Lung (tissue), 17 donors: ENCODE measurements at places on chromosomes 2 and 18. TPM values are rescaled to one million over a fixed set of nuclear protein-coding genes. Genes with fewer than 3 reads are reported as not detected.

- peak; percentile 24 for DNase-seq
- H3K36me3 ChIP-seq = no peaks in the 10 kb centered on the region
- peak overlapping the region; percentile 99 for H3K27ac ChIP-seq
These were observed 593 bp upstream of the ACTR2 start for GRCh38 chr2:65227020-65227455.

DNA sequence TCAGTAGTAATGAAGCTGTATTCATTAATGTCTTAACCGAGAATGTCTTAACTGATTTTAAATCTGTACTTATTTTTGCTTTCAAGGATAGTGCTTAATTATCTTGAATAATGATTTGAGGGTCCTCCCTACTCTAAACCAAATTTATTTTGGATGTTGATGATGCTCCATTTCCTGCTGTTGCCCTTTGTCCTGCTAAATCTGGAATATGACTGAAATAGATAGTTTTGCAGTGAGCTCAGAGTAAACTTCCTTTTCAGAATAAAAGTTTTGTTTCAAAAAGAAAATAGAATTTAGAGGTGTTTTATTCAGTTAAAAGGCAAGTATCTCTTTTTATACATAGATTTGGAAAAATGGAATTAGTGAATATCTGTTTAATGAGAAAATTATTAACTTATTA lies 8.1 kb downstream of the NBEAL1 start:
- no peak overlapping the region for H3K4me3 ChIP-seq
- no peaks in the 10 kb centered on the region for H3K4me1 ChIP-seq
- no peak overlapping the region for H3K27ac ChIP-seq
- no peak for DNase-seq
- no peaks in the 10 kb centered on the region for H3K27me3 ChIP-seq

Gene TYW5
- 18.8 TPM for total RNA-seq

DNA sequence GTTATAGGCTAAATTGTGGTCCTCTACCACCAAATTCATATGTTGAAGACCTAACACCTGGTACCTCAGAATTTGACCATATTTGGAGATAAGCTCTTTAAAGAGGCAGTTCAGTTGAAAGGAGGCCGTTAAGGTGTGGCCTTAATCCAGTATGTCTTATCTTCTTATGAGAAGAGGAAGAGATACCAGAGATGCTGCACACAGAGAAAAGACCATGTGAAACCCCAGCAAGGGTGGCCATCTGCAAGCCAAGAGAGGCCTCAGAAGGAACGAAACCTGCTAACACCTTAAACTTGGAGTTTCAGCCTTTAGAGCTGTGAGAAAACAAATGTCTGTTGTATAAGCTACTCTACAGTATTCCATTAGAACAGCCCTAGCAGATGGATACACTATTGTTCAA lies 528.1 kb upstream of the DCC start:
- H3K4me3 ChIP-seq = no peak overlapping the region
- H3K27ac ChIP-seq = no peak overlapping the region
- no peaks in the 10 kb centered on the region for H3K4me1 ChIP-seq
- no peaks in the 10 kb centered on the region for H3K27me3 ChIP-seq
- no peaks in the 10 kb centered on the region for H3K36me3 ChIP-seq

DNA sequence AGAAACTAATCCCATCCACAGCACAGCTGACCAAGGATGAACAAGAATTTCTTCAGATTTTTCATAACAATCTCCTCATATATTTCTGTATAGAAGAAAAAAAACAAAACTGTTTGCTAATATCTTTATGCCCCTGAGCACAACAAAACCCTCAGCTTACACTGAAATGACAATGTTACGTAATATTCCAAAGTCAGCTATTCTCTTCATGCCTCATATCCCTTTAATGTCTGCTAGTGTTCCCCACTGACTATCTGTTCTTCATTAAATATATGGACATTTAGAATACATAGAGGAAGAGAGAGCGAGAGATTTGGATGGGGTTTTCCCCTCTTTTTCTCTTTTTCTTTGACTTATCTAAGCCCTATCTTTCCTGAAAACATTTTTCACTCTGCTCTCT lies 87.9 kb upstream of the GULP1 start:
- no peaks in the 10 kb centered on the region for H3K27me3 ChIP-seq
- no peak for DNase-seq
- no peaks in the 10 kb centered on the region for H3K4me1 ChIP-seq

Gene COL4A4
- total RNA-seq = 14.0 TPM

DNA sequence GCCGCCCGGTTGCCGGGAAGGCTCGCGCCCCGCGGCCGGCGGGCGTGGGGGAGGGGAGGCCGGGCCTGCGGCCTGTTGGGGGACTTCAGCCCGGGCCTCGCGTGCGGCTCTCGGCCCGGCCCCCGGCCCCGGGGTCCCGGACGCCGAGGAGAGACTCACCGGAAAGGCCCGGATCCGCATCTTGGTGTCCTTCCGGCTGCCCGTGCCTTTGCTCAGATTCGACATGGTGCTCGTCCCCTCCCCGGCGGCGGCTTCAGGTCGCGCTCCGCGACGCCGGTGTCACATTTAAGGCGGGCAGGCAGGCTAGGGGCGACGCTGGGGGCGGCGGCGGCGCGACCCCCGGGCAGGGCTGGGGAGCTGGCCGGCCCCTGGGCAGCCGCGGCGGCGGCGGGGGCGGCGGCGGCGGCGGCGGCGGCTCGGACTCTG lies 365 bp downstream of the CUL3 start:
- peak overlapping the region; percentile 97 for H3K27ac ChIP-seq
- no peaks in the 10 kb centered on the region for H3K36me3 ChIP-seq
- H3K4me3 ChIP-seq = peak overlapping the region; percentile 98
- H3K27me3 ChIP-seq = no peaks in the 10 kb centered on the region
- DNase-seq = peak; percentile 55

DNA sequence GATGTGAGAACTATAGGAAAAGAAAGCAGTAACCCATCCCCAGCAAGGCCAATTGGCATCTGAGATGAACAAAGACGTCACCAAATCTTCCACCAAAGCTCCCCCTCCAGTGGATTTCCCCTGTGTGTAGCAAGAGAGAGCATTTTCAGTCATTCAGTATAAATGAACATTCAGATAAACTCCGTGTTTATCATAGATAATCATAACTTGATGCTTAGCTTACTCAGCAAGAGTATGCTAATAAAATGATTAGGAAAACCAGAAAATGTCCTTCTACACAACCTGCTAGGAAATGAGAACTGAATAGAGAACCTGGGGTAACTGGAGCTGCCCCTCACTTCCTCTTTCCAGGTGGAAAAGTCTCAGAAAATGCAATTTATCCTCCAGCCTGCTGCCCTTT lies 198.0 kb upstream of the CCDC150 start:
- H3K4me3 ChIP-seq = no peak overlapping the region
- no peak for DNase-seq

DNA sequence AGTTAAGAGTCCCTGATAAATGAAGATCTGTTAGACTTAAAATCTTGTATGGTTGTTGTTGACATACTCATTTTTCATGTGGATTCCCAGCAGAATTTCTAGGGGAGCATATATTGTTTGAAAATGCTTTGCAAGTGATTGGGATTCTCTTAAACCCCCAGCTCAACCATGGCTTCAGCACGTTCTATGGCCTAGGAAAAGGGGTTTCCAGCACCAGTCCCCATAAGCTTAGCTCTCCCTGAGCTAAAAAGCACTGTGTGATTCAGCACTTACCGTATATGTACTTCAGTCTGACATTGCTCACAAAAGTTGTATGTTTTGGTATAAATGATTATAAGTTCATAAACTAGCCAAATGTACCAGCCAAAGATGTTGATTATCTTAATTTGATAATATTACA lies 80.1 kb upstream of the EPB41L5 start:
- H3K4me1 ChIP-seq = no peaks in the 10 kb centered on the region
- peaks cover 4% of the 10 kb centered on the region for H3K36me3 ChIP-seq
- H3K27me3 ChIP-seq = no peaks in the 10 kb centered on the region
